H1 (cell line): ENCODE measurements at places on chromosomes 13 and 19.

GRCh38 chr19:44957526-44957925 is 2.3 kb downstream of the CLPTM1 start:
- no peak for DNase-seq

GRCh38 chr19:46308510-46308909 is 11.7 kb downstream of the HIF3A start:
- DNase-seq = no peak

- no peak for DNase-seq
Observed at GRCh38 chr19:41799444-41800000, 3.1 kb downstream of the CEACAM3 start.

- no peak for DNase-seq
Observed at GRCh38 chr13:39364947-39365468, 238.0 kb downstream of the LHFPL6 start.

DNA sequence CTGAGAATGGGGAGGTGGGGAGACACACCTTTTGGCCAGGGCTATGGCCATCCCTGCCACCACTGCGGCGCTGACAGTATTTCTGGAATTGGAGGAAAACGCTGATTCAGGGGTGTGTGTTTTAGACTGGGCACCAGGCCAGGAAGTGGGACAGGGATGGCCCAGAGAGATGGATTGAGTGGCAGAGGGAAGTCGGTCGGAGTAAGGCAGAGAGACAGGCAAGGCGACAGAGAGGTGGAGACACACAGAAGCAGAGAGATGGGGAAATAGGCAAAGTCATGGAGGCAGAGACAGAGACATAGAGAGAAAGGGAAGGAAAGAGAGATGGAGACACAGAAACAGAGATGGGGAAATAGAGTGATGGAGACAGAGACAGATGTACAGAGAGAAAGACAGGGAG is 4.1 kb upstream of the C19orf81 start:
- DNase-seq = no peak

- no peak for DNase-seq
Observed at GRCh38 chr13:34933786-34934185, 8.3 kb upstream of the NBEA start.

DNA sequence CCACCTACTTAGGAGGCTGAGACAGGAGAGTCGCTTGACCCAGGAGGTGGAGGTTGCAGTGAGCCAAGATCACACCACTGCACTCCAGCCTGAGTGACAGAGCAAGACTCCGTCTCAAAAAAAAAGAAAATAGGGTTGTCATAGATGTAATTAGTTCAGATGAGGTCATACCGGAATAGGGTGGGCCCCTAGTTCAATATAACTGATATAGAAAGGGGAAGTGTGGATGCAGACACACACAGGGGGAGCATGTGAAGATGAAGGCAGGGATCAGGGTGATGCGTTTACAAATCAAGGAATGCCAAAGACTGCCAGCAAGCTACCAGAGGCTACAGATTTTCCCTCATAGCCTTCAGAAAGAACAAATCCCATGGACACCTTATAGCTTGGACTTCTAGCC is 24.3 kb upstream of the EEF1AKMT1 start:
- no peak for DNase-seq

DNA sequence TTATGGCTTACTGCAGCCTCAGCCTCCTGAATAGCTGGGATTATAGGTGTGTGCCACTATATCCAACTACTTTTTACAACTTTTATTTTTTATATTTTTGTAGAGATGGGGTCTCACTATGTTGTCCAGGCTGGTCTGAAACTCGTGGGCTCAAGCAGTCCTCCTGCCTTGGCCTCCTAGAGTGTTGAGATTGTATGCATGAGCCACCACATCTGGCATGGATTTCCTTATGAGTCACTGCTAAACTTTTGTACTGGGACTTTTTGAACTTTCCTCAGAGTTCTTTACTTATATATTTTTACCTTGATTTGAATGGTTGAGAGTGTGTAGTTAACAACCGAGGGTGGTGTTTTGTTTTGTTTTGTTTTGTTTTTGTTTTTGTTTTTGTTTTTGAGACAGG is 33.4 kb downstream of the DNAJC3 start:
- no peak for DNase-seq

DNA sequence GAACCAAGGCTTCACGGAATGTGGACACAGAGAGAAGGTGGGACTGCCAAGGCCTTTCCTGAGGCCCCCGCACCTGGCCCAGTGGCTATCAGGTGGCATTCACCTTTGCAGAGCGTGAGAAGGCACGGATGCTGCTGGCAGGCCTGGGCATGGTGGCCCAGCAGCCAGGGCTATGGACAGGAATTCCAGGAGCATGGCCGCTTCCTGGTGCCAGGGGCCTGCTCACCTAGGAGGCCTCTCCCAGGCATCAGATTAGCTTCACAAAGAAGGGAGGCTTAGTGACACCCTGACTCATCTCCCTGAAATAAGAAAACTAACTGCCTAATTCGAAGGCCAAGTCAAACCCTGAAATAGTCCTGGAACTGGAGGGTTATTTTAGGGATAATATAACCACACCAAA is 155.8 kb downstream of the TEX29 start:
- no peak for DNase-seq

- no peak for DNase-seq
Observed at GRCh38 chr13:88074794-88075510, 403.8 kb downstream of the SLITRK5 start.

DNA sequence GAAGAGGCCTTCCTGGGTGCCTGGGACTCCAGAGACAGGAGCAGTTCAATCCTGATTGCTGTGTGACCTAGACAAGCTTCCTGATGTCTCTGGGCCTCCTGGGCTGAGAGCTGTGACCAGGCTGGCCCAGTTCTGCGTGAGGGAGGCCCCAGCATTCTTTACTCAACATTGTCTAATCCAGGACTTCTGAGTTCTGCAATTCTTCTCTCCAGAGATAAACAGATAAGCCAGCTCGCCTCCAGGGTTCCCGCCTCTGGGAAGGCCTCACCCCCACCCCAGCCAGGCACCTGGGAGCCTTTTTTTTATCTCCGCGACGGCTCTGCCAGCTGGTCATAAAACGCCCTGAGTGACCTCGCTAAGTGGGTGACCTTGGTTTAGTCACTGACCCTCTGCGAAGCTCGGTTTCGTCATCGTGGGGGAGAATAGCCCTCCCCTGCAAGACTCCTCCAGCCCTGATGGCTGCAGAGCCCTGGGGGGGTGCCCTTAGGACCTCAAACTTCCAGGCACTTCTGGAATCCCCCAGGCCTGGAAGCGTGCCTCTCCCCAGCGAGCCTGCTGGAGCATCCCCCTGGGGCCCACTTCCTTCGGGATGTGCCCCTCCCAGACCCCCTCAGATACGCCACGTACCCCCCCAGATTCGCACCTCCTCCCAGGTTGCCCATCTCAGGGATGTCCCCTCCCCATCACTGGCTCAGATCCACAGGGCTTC is 1.9 kb downstream of the SULT2B1 start:
- no peak for DNase-seq

DNA sequence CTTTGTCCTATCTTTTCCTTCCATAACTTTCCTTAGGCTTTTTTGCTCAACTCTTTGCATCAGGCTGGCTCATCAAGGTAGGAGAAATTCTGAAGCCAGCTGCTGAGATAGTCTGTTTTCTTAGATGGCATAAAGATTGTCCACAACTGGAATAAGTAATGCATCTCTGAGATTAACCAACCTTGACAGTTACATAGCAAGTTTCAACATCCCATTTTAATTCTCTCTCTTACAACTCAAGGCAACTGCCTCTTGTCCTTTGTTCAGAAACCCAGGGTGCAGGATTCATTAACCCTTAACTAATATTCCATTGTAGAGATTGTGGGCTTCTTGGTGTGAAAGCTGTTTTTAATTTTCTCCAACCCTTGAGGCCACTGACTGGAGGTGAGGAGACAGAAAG is 239.2 kb downstream of the LACC1 start:
- DNase-seq = no peak

GRCh38 chr13:89307278-89307677 is 1636.1 kb downstream of the SLITRK5 start:
- DNase-seq = no peak

GRCh38 chr13:110648848-110649421 is 33.6 kb downstream of the NAXD start:
- peak; percentile 47 for DNase-seq

GRCh38 chr19:36488846-36489117 is 579 bp downstream of the ZNF566 start:
- no peak for DNase-seq

- DNase-seq = no peak
Observed at GRCh38 chr13:112870737-112871287, 98.2 kb upstream of the MCF2L start.

DNA sequence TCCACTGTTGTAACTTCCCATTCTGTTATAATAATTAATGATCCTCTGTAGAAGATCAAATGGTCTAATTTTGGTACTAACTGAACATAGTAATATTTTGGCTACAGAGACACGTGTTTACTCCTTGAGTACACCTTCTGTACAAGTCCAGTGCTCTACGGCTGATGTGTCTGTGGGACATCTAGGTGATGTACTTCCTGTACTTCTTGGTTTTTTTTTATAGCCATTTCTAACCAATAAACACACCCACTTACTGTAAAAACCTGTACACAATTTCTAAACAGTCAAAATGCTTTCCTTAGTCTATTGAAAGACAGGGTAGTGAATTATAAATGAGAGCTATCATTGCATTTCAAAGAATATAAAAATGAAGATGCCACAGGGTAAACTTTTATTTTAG is 118.7 kb downstream of the RNF17 start:
- DNase-seq = no peak

DNA sequence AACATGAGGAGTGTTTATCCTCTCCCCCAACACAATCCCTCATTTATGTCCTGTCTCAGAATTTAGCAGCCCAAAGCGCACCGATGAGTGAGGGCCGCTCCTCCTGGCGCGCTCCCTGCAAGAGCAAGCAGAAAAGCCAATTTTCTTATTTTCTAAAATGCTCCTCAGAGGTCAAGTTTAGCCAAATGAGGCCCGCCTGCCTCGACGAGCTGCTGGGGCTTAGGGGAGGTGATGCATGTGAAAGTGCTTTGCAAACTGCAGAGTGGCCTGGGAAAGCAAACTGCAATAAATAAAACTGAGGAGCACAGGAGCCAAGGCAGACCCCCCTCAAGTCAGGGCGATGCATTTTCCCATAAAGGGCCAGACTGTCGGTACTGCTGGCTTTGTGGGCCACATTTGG is 29.0 kb downstream of the CAPS start:
- DNase-seq = no peak

GRCh38 chr13:102869948-102870676 is 24.3 kb downstream of the ERCC5 start:
- no peak for DNase-seq

DNA sequence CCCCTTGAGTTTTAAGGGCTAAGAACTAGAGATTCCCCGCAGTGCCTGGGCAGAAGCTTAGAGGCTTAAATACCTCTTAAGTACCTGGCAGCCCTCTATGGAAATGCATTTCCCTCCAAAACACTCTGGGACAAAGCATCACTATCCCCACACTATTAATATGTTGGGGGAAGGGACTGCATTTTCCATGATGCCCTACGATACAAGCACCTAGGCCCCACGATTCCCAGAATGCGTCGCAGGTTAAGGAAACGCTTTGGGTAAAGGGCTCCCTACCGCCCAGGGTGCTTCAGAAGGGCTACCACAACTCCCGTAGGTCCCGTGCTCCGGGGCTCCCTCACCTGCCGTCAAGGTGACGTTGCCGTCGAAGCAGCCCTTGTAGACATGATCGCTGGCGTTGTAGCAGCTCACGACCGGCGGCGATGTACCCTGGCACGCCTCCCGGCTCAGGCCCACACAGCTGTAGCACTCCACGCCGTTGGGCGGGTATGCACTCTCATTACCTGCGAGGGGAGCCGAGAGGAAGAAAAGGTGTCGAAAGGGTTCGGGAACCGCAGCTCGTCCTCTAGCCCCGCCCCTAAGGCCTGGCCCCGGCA is 2.5 kb downstream of the LYPD3 start:
- DNase-seq = peak; percentile 93

DNA sequence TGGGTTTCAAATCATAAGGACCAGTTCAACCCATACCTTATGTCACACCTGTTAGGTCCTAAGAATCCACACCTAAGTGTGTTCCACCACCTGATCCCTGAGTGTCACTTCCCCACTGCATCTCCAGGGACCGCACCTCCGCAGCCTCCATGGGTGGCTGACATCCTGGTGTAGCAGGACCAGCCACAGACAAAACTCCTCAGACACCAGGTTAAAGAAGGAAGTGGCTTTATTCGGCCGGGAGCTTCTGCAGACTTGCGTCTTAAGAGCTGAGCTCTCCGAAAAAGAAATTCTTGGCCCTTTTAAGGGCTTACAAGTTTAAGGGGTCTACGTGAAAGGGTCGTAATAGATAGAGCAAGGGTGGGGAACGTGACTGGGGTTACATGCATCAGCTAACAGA is 509.9 kb downstream of the MYO16 start:
- DNase-seq = no peak

DNA sequence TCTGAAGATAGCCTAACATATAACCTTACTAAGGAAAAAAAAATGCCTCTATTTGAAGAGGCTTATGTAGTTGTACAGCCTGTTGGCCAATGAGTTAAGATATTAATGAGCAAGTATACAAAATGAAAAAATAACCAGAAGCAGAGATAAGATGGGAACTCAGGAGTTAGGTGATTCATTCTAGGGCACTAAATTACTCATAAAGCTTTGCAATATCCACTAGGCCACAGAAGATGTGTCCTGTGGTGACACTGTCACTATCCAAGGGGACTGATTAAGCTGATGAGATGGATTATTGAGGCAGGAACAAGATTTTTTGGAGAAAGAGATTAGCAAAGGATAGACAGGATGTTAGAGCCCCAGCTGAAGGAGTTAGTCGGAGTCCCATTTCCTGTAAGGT is 99.6 kb downstream of the LIG4 start:
- DNase-seq = no peak
